ENCODE measurements at places on chromosomes 2 and 18.
A peak's percentile ranks its signal among the peaks of the same experiment; 100 is the strongest.

- DNase-seq, result peak; percentile 29
These were observed 256.8 kb downstream of the RNF152 start for GRCh38 chr18:61635901-61636528.

- DNase-seq, result no peak
These were observed 591.9 kb downstream of the IRS1 start for GRCh38 chr2:226207671-226208070.

DNA sequence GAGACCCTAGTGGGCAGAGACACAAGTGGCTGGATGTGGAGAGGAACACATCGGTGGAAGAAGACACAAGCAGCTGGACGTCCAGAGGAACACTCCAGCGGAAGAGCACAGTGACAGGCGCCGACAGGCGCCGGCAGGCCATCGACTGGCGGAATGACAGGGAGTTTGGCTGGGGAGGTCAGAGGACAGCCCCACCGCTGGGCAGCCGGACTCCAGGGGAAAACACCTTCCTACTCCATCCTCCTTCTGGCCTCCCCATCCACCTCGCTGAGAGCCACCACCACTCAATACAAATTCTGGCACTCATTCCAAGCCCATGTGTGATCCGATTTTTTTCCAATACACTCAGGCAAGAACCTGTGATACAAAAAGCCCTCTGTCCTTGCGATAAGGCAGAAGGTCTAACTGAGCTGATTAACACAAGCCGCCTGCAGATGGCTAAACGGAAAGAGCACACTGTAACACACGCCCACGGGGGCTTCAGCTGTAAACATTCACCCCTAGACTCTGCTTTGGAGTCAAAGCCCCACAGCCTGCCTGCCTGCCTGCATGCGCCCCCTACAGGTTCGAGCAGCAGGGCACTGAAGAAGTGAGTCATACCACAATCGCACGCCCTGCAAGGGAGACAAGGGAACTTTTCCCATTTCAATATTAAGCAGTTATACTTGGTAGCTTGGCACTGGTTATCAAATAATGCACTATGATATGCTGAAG is 50.2 kb upstream of the LRP1B start:
- no peak for DNase-seq

GRCh38 chr2:15704086-15704787 is 112.6 kb downstream of the DDX1 start:
- DNase-seq, result no peak

DNA sequence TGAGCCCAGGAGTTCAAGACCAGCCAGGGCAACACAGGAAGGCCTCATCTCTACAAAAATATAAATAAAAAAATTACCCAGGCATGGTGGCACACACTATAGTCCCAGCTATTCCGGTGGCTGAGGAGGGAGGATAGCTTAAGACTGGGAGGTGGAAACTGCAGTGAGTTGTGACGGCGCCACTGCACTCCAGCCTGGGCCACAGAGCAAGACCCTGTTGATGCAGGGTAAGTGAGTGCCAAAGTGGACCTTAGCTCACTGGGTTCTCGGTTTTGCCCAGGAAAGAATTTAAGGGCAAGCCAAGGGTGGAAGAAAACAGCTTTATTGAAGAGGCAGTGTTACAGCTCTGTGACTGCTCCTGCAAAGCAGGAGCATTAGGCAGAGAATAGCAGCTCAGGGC is 6.9 kb upstream of the ERICH2 start:
- no peak for DNase-seq

GRCh38 chr2:207571370-207571769 is 41.6 kb downstream of the CREB1 start:
- no peak for DNase-seq

- no peak for DNase-seq
These were observed 1.4 kb upstream of the EHD3 start for GRCh38 chr2:31232586-31232985.

GRCh38 chr2:200396781-200397242 is 90.3 kb downstream of the SPATS2L start:
- no peak for DNase-seq

Data from NCI-H2171 treated with DMSO at 0.1 percent for 48 hours (cell line).